ENCODE measurements at places on chromosomes 12 and 14.

DNA sequence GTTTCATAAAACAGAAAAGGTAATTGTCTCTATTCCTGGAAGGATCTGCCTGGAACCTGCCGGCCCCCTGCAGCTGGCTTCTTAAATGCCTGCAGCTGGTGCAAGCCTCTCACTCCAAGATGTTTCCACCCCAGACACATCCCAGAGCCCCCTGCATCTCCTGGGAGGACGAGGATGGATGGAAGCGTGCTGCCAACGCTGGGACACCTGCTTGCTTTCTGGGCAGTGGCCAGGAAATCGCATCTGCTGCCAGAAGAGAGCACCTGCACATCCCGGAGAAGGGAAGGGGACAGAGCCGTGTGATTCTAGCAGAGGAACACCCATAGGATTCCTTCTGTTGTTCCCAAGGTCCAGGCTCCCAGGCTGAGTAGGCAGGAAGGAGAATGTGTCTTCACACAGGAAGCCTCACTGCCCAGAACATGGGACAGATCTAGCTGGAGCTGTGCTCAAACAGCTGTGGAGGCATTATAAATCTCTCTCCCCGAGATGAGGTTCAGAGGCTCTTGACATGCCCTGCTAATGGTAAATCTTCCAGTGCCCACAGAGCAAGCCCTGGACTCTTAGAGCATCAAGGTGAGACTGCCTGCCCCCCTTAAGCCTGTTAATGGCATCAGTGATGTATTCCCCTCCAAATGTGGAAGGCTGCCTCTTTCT lies 138.8 kb upstream of the MAP1LC3B2 start:
- DNase-seq = no peak

DNA sequence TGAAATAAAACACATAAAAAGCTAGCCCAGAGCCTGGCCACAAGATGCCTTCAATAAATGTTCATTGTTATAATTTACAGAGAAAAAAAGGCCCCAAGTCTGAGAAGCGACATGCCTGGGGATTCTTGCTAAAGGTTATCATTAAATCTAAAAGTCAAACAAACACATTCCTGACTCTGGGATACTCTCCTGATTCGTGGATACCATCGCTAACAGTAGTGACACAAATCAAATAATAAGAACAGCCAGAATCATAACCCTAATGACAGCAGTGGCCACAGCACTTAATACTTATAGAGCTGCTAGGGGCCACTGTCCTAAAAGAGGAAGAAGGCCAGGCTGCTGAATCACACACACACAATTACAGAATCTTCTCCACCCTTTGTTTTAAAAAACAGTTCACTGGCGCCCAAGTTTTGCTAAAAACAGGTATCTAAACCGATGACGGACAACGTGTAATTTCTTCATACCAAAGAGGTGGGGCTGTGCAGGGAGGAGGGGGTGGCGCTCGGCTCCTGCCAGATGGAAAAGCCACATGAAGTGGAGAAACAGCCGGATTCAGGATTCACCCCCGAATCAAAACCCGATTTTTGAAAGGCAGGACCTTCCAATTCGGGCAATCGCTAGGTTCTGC lies 1.2 kb downstream of the CLIP1 start:
- DNase-seq = peak; percentile 80

GRCh38 chr12:62899568-62900390 lies 35.2 kb downstream of the PPM1H start:
- no peak for DNase-seq

DNA sequence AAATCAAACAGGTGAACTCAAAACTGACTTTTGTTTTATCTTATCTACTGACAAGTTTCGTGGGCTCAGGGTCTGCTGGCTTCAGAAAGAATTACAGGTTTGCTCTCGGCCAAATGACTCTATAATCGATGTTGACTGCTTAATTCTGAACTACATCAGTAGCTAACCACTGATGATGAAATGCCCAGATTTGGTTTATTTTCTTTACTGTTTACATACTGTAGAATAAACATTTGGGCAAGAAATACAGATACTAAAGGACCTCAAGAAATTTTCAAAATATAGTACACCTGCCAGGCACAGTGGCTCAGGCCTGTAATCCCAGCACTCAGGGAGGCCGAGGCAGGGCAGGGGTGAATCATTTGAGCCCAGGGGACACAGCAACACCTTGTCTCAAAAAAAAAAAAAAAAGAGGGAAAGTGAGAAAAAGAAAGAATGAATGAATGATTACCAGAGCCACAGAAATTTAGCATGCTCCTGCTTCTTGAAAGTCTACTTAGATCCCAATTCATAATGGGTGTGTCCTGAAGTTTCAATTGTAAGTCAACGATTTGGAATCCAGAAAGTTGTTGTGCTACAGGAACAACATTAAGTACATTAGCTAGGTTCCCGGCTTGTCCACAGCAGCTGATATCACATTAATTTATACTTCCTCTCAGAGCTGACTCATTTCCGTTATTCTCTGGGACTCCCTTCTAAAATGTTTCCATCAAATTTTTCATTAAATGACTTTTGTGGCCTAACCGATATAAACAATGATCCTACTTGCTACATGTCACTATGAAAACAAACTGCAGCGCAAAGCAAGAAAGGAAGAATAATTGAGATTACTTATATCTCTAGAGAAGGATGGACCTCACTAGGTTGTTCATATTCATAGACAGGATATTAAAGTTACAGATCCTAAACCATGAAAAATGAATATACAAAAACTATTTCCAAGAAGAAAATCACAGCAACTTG lies 134.3 kb downstream of the MED13L start:
- DNase-seq = peak; percentile 74

DNA sequence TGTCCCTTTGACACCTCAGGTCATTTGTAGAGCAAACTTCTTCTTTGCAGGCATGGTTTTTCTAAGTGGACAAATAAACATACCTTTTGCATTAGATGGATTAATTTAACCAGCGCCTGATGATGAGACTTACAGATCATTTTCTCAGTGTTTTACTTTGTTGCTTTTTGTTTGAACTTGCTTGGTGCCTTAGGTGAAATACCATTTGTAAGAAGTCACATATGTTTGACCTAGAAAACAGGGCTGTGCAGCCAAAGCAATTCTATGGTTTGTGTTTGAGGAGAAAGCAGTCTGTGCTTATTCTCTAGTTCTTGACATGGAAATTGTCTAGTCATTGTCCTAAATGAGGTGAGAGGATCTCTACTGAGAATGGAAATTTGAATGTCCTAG lies 111.1 kb downstream of the DIP2B start:
- DNase-seq = no peak

DNA sequence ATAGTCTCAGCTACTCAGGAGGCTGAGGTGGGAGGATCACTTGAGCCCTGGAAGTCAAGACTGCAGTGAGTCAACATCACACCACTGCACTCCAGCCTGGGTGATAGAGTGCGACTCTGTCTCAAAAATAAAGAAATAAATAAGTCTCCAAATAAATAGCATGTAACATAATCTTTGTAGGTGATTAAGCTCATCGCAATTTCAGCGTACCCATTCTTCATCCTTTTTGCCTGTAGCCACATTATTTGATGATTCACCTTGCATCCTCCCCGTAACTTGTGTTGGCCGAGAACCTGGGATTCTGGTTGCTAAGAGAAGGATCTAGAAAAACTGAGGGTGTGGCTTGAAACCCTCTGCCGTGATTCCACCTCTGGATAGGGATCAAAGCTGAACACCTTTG lies 115.1 kb downstream of the GALC start:
- no peak for DNase-seq

GRCh38 chr14:64929014-64929359 lies 13.6 kb downstream of the GPX2 start:
- DNase-seq = no peak

GRCh38 chr12:123546281-123546680 lies 12.8 kb upstream of the RILPL1 start:
- DNase-seq = no peak

- DNase-seq = peak; percentile 61
These were observed 1158.4 kb upstream of the TMEM132C start for GRCh38 chr12:127108360-127109215.

- DNase-seq = peak; percentile 85
These were observed 147.9 kb downstream of the ETV6 start for GRCh38 chr12:11797317-11797913.

DNA sequence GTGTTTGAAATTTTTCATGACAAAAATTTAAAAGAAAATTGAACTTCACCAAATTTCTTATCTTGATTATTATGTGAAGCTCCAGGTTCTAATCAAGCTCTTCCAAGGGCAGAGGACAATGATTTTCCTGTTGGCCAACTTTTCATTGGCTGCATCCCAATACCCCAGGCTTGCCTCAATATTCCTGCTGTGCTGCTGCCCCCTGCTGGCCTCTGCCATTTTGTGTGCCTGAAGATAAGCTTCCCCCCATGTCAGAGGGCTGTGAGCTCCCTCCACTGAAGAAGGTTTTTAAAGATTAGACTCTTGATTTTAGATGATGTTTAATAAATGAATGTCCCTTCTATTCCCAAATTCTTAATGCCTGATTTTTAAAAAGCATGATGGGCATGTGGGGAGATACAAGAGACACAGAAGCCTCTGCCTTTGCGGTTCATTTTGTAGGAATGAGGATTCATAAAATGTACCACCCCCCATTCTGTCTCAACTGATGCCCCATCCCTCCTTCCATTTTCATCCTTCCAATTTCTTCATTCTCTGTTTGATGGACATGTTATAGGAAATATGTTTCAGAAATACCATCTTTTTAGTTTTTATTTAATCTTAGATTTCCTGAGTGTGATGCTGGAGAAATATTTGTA lies 76.7 kb upstream of the RGS6 start:
- DNase-seq = peak; percentile 61

- DNase-seq = no peak
These were observed 244.2 kb upstream of the CCDC196 start for GRCh38 chr14:66242001-66242400.

GRCh38 chr12:27226407-27226929 lies 17.6 kb upstream of the STK38L start:
- DNase-seq = no peak

DNA sequence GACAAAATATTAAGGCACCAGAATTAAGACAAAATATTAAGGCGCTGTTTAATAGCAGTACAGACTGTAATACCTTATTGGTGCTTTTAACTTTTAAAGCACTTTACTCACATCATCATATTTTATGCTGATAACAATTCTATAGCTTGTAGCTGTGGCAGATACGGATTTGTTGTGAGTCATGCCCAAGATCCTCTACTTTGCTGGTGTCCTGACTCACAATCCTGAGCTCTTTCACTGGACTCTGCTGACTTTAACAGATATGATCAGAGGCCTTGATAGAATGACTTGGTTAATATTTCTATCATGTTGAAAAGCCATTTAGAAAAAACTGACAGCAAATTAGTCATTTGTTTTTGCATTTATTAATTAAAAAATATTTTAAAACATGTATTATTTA lies 99.0 kb upstream of the PKP2 start:
- no peak for DNase-seq

DNA sequence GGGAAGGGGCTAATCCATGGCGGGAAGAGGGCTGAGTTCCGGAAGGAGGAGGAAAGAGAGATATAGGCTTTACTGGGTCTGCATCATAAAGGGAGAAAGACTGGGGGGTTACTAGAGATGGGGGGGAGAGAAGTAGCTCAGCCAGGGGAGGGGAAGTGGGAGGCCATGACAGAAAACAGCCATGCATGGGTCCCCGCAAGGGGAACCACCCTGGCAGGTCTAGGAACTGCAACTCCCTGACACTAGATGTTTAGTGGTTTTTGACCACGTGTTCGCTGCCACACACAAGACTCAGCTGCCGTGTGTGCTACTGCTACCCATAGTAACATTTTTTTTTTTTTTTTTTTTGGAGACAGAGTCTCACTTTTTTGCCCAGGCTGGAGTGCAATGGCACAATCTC lies 145.0 kb downstream of the RIMBP2 start:
- peak; percentile 29 for DNase-seq

Measured in NB4 (cell line).